Glutamatergic neuron (in vitro differentiated cells): ENCODE measurements at places on chromosomes 2 and 18.

DNA sequence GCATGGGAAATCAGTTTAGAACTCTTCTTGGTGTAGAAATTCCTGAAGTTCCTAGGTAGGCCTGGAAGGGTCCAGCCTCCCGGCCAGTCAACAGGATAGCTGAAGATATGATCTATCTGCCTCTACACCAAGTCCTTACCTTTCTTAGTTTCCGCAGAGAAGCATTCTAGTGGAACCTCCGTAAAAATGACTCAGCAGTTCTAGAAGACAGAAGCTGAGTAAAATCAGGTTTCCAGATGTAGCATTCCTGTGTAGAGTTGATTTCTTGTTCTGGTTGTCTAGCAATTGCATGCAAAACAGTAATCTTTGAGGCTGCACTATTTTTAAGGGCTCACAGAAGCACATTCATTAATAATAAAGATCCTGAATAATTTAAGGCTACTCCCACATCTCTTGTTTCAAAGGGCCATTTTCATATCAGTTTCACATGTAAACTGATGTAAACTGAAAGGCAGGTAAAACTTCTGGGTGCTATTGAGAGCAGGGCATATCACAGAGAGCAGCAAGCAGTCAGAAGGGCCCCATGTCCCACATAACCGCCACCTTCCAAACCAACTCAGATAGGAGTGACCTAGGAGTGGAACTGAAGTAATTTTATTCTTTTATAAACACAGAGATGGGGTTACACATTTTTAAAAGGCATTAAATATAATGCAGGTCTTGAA, 3.2 kb upstream of the DYTN start:
- DNase-seq = no peak

DNA sequence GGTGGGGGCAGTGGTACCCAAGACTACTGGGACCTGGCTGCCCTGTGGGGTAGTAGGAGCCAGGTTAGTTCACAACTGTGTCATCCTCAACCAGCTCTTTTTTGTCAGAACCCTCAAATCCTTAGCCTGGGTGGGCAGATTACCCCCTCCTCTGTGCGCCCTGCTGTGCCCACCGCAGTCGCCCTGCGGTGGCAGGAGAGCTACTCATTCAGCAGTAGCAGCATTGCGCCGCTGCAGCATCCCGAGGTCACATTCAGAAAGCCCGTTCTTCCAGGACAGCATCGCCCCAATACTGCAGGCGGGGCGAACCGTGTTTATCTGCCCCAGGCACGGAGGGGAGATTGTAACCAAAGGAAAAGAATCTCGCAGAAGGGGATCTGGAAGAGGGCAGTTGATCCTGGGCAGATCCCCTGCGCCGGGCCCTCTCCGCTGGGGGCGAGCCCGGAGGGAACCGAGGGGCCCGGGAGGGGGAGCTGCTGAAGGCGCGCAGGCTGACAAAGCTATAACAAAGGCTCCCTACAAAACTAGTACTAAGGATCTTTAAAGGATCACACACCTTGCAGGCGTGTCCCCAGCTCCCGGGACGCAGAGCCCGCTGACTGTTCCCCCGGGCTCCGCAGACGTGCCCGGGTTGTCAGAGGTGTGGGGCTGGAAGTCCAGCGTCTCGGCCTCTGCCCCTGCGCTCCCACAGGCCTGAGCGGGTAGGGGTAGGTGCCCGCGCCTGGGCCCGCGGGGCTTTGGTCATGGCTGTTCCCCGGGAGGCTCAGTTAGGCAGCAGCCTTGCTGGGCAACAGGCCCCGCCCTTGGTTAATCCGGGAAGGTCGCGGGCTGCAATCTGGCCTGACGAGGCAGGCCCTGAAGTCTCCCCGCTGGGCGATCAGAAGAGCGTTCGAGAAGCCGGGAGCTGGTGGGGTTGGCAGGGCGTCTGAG, 13.2 kb downstream of the POU3F3 start:
- peak; percentile 43 for DNase-seq

DNA sequence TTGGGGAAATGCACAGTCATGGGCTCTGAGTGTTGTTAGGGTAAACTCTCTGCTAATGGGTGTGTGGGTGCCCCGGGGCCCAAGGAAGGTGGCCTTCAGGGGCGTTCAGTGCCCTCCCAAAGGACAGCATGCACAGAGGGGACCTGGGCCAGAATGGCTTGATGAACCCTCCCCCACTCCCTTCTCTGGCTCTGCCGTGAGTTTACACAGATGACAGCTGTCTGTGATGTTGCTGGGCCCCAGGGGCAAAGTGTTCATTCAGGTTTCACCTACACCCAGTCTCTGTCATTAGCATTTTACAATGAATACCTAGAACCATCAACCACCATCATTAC, 3.2 kb downstream of the NPPC start:
- DNase-seq = no peak

- no peak for DNase-seq
Observed at GRCh38 chr2:12935796-12936195, 219.1 kb downstream of the TRIB2 start.
